ENCODE measurements at places on chromosomes 12 and 14. TPM values are rescaled to one million over a fixed set of nuclear protein-coding genes. Genes with fewer than 3 reads are reported as not detected.

KIF5A gene
- 0.81 TPM for total RNA-seq

DNA sequence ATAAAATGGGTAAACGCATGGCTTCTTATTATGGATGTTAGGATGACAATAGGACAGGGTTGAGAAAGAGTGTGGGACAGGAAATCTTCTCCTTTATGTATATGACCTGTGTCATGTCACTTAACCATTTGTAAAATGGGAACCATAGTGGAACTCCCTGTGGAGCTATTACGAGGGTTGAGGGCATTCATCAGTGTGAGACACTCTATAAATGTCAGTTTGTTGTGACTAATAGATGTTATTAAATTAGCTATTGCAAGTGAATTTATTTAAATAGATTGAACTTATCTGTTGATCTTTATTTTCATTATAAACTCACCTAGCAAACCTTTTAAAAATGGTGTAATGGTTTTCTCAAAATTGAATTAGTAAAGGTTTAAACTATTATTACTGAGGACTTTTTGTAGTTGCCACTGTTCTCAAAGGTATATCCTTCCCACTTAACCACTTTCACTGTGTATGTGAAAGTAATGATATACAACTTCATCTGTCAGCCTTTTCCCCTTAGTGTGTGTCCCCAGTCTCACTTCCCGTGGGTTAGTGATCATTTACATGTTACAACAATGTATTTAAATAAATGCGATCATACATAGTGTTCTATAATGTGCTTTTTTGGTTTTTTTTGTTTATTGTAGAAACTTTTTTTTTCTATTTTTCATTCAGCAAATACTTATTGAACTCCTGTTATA, 17.1 kb downstream of the HELB start:
- DNase-seq: no peak

GLIPR1L2 gene
- 0.78 TPM for total RNA-seq

DNA sequence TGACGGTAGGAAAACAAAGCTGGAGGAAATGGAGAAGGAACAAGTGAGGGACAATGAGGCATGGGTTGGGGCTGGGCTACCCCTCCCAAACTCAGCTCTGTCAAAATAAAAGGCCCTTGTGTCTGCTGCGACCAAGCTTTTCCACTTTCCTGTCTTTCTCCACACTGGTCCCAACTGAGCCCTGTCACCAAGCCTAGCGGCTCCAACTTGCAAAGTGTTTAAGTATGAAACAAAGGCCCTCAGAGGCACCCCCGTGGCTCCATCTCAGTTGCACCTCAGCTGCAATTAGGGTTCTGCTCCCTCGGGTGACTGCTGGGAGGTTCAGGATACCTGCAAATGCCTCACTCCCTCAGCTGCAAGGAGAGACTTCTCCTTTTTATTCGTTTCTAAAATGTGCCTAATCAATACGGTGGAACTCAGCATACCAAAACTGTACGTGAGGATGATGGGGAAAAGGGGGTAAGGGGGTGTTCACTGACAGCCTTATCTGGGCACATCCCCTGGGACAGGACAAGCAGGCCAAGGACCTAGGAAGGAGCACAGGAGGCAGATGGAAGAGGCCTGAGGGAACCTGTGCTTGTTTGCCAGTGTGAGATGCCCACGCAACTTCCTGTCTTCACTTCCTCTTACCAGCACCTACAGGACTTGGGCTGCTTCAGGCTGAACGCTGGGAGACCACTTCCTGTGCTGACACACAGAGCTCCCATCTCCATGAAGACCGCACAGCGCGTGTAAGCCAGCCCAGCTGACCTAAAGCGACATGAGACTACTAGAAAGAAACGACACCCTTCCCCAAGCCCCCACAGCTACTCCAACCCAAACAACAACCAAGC, 8.9 kb downstream of the VAMP1 start:
- peak; percentile 72 for DNase-seq

DNA sequence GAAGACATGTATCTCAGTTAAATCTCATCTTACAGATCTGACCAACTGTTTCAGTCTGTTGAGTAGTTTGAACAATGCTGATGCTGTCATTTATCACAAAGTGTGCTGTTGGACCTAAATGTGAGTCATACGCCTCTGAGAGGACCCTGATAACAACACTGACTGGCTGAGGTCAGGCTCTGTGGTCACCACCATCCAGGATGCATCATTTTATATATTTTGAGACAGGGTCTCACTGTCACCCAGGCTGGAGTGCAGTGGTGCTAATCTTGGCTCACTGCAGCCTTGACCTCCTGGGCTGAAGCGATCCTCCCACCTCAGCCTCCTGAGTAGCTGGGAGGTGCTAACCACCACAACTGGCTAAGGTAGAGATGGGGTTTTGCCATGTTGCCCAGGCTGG, 181.0 kb upstream of the RGS6 start:
- no peak for DNase-seq

DNA sequence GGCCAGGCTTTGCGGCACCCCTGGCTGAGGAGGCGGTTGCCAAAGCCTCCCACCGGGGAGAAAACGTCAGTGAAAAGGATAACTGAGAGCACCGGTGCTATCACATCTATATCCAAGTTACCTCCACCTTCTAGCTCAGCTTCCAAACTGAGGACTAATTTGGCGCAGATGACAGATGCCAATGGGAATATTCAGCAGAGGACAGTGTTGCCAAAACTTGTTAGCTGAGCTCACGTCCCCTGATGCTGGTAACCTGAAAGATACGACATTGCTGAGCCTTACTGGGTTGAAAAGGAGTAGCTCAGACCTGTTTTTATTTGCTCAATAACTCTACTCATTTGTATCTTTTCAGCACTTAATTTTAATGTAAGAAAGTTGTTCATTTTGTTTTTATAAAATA, 9.9 kb downstream of the DYRK2 start:
- no peak for DNase-seq

DNA sequence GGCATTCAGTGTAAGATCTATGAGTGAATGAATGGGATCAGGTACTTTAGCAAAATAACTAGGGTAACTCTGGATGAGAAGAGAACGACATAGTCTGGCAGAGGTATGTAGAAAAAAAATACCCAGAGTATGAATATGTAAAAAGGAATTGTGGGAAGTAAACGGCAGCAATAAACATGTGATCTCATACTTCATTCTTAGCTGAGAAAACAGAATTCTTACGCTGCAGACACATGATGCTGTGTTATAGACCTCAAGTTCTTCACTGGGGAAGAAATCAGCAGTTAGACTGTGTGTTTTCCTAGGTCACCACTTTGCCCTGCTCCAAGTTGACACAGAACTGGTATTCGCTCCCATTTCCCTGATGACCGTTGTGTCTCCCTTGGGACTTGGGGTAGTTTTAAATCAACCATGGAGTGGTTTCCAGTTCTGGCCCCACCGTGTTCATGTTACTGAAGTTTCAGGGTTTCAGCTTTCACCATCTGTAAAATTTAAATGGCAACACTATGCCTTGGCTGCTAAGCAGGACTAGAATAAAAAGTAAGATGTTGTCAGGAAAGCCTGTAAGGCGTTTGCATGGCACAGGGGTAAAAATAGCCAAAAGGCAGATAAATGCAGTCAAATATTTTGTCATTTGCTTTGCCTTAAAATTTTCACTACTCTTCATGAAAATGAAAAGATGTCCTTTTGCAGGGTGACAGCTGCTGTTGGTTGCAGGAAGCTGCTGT, 223.7 kb downstream of the PELI2 start:
- DNase-seq: no peak

GRCh38 chr12:68361953-68362352, 29.8 kb upstream of the MDM1 start:
- no peak for DNase-seq

CLEC2A gene
- total RNA-seq: not detected

GRCh38 chr12:105852951-105853350, 285.8 kb downstream of the NUAK1 start:
- DNase-seq: no peak

DNA sequence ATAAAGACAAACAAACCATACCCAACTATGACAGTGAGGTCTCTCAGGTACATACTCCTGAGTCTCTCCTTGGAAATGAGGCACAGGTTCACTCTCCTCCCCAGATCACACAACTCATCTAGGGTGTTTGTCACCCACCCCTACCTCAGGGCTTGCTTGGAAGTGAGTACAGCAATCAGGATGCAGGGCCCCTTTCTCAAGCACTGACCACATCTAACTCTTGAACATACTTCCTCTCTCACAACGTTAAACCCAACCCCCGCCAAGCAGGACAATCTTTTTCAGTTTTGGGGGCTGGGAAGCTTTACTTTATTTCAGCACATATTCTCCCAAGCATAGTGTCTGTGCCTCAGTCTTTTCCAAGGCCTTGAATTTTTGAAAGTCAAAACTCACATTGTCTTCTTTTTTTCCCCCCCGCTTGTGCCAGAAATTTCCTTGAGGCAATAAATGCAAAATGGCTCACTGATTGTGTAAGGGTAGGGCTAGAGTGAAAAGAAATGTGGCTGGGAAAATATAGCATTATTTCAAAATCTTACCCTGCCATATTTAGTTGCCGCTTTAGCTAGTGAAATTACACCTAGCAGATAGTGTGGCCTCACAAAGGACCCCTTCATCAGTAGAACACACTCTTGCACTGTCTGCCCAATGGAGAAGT, 2.4 kb upstream of the GPR65 start:
- DNase-seq: no peak

DNA sequence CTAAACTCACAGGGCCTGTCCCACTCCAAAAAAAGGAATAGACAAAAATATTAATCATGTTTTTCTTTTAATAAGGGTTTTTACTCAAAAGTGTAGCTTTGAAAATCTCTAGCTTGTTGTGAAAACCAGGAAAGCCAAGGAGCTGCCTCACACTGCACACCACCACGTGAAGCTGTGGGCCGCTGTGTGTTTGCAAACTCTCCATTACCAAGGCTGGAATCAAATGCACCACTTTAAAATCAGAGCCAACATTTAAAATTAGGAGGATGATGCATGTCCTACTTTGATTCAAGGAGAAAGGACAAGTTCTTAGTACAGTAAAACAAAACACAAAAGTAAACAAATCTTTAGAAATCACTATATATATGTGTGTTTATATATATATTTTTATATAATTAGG, 83.0 kb downstream of the SETD3 start:
- no peak for DNase-seq

DNA sequence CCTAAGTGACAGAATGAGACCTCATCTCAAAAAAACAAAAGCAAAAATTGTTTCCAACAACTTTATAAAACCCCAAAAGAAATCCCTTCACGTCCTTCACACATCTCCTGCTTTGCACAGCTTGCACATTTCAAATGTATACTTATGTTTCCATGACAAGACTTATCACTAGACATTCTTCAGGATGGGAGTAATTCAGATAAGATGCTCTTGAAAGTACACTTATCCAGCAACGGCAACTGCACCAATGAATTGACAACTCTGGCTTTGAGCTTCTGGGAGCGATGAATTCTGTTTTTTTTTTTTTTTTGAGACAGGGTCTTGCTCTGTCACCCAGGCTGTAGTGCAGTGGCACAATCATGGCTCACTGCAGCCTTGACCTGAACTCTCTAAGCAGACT, 30.8 kb upstream of the AKAP5 start:
- no peak for DNase-seq

GCH1 gene
- 9.5 TPM for total RNA-seq

GRCh38 chr12:131852551-131853299, 24.5 kb downstream of the MMP17 start:
- no peak for DNase-seq

DNA sequence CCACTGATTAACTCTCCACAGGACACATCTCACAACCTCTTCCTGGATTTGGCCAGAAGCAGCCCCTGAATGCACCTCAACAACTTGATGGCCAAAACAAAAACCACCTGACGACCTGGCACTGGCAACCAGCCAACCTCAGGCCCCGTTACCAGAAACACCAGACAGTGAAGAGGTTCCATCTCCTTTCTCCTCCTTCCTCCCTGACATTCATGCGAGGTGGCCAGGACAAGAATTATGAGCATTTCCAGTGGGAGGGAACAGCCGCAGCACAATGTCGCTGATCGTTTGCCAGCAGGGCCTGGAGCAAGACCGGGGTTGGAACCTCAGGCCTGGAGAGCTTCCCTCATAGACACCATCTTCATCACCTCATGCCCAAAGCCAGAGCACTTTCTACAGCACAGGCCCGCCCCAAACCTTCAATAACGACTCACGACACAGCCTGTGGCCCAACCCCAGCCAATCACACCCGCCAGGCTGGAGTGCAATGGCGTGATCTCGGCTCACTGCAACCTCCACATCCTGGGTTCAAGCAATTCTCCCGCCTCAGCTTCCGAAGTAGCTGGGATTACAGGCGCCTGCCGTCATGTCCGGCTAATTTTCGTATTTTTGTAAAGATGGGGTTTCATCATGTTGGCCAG, 48.7 kb downstream of the CCDC88C start:
- DNase-seq: no peak

GRCh38 chr12:80778005-80778541, 61.4 kb downstream of the MYF5 start:
- DNase-seq: peak; percentile 84

DNA sequence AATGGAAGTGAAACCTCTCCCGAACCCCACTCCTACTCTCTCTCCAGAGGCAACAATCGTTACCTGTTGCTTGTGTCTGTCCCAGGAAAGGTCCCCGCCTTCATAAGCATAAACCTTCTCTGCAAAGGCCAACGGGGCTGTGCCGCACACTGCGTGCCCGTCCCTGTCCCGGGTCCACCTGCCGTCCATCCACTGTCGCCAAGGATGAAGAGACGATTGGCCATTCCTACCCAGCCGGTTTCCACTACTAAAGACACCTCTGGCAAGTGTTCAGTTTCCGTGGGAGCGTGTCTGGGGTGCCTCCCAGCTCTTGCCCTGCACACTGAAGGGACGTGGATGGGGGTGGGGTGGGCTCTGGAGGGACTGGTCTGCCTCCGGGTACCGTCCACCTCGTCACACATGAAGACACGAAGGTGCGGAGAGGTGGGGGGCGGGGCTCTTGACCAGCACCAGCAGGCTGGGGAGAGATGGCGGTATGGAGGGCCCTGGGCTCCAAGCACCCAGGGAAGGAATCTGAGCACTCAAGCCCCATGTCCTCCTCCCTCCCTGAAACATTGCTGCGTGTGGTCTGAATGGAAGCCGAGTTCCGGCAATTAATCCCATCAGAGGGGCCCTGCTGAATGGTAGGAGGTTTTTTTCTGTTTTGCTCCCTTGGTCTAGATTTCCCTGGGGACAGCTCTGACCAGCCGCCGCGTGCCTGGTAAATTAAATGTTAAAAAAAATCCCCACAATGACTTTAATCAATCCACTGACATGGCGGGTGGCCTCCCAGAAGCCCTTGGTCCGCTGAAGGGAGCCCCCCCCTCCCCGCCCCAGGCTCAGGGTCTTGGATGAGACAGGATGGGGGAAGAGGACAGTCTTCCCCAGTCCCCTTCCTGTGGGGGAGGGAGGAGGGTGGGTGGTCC, 4.1 kb upstream of the KIF26A start:
- DNase-seq: no peak

DNA sequence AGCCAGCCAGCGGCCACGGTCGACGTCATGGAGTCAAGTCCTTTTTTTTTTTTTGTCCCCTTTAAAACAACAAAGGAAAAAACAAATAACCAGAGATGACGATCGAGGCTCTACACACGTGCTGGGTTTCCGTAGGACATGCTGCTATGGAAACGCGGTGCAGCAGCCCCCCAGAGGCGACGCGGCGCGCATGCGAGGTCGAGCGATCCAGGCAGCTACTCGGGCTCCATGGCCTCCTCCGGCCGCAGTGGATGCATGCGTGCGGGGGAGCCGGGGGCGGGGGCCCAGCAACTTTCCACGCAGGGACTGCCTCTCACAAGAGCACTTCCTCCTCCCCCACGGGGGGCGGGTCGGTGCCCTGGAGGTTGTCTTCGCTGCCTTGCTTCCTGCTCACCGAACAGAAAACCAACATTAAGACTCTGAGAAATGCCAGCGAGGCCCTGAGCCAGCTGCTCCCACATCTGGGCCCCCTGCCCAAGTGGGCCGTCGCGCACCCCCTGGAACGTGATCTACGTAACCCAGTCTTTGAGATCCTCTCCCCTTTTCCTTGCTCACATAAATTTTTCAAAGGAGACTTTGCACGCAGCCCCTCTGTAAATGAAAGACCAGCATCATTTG, 30.7 kb downstream of the P2RX4 start:
- DNase-seq: peak; percentile 72

SLC5A8 gene
- total RNA-seq: 0.06 TPM

All from mucosa of gallbladder (tissue), 1 donor.